ENCODE measurements at places on chromosomes 6 and 20.

- DNase-seq: no peak
These were observed 27.8 kb downstream of the POFUT1 start for GRCh38 chr20:32235331-32236047.

- DNase-seq: peak; percentile 97
These were observed at the start of gene NSFL1C for GRCh38 chr20:1466211-1467081. Gene NSFL1C (minus strand): TSS chr20:1466849. CDS start chr20:1466824, 25 bp downstream.

- DNase-seq: no peak
These were observed 1159.1 kb upstream of the CITED2 start for GRCh38 chr6:140533526-140533925.

- no peak for DNase-seq
These were observed 7.3 kb upstream of the GJB7 start for GRCh38 chr6:87336367-87336766.

- no peak for DNase-seq
These were observed 50.5 kb upstream of the PAK5 start for GRCh38 chr20:9889270-9889981.

DNA sequence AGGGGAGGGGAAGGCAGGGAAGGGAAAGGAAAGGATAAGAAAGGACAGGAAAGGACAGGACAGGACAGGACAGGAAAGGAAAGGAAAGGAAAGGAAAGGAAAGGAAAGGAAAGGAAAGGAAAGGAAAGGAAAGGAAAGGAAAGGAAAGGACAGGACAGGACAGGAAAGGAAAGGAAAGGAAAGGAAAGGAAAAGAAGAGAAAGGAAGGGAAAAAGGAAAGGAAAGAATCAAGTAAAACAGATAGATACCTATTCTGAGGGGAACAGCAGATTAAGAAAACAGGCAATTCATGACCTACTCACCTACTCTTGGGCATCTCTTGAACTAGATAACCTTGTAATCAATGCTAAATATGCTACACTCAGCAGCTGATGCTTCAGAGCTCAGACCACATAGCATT is 265.4 kb downstream of the SYNE1 start:
- DNase-seq: no peak

- no peak for DNase-seq
These were observed 209.0 kb downstream of the LRFN2 start for GRCh38 chr6:40378071-40378724.

DNA sequence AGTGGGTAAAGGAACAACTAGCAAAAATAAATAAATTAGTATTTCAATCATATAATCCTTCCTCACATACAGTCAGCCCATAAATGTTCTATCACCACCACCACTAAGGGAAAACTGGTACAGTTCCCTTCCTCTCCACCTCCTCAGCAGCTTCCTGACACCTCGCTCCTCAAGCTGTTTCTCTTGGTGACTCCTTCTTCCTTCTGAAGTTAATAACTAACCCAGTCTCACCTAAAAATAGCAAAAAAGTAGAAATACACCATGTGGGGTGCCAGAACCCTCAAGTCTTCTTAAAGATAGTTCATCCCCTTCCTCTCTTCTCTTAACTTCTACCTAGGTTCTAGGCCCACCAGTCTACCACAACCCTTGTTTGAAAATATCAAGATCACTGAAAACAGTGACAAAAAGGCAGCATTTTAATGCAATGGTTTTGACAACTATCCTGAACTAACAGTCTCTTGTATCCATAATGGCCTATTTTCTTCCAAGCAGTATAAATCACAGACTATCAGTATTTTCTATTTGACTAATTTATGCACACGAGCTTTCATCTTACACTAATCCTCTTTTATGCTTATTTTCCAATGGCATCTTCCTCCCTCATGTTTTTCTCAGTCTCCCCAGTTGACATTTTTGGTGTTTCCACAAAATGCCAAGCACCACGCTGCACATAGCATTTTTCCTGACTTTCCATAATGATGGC is 85.5 kb downstream of the KHDC1L start:
- no peak for DNase-seq

- no peak for DNase-seq
These were observed 3.0 kb downstream of the ARFRP1 start for GRCh38 chr20:63704749-63705117.

DNA sequence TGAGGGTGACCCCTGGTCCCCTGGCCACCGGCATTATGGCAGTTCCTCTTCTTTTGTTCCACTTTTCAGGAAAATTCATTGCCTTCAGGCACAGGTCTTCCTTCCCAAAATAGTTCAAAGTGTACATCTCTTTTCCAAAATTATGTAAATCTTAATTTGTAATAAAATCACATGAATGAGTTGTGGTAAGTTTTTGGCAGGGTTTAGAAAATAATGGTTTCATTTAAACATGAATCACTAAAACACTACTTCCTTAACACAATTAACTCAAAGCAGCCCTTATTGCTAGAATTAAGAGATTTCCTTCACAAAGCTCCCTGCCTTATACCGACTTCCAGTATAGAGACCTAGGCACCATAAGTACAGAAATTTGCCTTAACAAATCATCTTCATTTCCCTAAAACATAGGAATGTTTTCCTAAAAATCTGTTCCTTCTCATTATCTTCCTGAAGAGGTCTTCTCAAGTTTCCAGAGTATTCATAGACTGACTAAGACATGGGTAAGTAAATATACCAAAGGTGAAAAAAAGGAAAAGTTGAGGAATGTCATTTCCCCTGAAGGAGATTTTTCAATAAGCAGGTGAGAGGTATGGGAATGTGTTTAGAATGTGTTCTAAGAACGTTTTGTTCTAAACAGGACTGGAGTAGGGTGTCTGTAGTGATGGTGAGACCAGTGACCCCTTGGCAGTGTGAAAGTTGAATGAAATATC is 148.2 kb upstream of the CITED2 start:
- DNase-seq: no peak

GRCh38 chr6:7896465-7896987 is 14.1 kb downstream of the TXNDC5 start:
- DNase-seq: no peak

DNA sequence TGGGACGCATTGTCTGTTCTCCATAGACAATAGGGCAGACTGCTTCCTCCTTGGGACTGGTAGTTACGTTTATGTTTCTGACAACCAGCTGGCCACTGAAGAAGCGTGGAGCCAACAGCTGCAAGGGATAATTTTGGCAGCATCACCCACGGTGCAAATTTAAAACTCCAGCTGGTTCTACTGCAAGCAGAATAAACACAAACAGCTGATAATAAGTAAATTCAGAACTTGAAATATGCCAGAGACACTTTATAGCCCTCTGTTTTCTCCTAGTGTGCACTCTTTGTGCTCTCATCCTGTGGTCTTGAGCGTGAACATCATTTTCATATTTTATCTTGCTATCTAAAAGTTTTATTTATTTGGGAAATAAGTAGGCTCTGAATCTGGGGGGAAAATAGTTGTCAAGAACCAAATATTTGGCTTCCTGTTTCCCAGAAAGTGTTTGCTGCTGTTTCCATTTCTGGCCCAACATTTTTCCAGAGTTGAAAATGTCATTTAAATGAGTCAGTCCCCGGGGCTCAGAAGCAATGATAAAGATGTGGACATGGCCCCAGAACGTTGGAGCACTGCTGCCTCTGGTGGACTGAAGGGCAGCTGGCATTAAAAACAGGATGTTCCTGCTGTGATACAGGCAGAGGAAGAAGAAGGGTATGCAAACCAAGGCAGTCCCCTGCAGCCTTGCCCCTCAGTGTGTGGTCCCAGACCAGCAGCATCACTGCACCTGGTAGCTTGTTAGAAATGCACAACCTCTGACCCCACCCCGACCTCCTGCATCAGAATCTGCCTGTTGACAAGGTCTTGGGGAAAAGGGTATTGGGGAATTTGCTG is 12.5 kb upstream of the THBD start:
- DNase-seq: no peak

- DNase-seq: peak; percentile 4
These were observed at the start of gene TCP11 for GRCh38 chr6:35141007-35141655. Gene TCP11 (minus strand): TSS chr6:35141339. CDS start chr6:35140870, 469 bp downstream.

GRCh38 chr20:13200767-13201500 is 20.1 kb upstream of the ISM1 start:
- DNase-seq: no peak

GRCh38 chr6:28497893-28498292 is 17.7 kb downstream of the GPX6 start:
- no peak for DNase-seq

- no peak for DNase-seq
These were observed 221.6 kb upstream of the CDYL start for GRCh38 chr6:4554645-4555044.

- DNase-seq: no peak
These were observed 366.2 kb downstream of the ZFAND3 start for GRCh38 chr6:38185752-38186151.

DNA sequence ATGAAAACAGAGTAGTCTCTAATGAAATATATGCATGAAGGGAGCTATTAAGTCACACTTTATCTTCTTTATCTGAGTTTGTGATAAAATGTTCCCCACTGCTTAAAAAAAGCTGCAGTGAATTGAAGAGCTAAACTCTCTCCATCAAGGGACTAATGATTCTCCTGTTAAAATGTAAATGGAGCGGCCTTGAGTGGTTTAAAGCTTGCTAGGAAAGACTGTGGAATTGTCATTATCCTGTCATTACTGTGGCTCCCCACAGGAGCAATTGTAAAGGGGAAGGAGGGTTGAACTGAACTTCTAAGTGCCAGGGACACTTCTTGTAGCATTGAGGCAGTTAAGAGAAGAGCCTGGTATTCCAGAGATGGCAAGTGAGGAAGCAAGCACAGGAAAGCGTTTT is 17.3 kb upstream of the CNR1 start:
- no peak for DNase-seq

DNA sequence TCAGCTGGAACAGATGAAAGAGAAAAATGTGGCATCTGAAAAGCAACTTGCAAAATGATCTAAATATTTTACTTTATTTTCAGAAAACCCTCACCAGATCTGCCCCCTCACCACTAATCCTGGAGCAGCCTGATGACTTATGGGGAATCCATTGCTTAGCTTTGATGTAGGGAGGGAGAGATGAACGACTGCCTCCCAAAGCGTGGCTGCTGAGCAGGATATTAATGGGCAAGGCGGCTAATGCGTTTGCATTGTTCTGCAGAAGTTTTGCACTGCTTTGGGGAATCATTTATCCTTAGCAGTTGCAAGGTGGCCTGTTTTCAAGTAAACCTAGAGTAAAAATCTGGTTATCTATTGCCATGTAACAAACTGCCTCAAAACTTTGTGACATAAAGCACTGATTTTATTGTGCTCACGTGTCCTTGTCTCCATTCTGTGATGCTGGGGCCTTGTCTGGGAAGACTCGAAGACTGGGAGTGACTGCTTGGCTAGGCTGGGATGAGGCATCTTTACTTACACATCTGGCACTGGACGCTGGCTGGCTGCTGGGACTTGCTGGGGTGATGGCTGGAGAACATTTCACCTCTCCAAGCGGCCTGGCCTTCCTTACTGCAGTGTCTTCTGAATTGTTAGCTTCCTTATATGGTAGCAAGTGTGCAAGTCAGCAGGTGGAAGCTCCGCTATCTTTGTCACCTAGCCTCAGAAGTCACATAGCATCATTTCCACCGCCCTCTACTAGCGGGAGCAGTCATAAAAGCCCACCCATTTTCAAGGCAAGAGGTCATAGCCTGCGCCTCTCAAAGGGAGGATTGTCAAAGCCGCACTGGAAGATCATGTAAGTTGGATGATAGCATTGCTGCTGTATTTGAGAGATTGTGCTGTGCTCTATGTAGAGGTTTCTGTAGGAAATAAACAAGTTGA is 313.2 kb downstream of the NRN1 start:
- no peak for DNase-seq

GRCh38 chr20:63457737-63458136 is 14.7 kb downstream of the KCNQ2 start:
- no peak for DNase-seq

GRCh38 chr6:125153391-125154117 is at the start of gene TPD52L1:
Gene TPD52L1 (plus strand): TSS chr6:125153773. CDS start chr6:125153952, 179 bp downstream.
- peak; percentile 14 for DNase-seq

DNA sequence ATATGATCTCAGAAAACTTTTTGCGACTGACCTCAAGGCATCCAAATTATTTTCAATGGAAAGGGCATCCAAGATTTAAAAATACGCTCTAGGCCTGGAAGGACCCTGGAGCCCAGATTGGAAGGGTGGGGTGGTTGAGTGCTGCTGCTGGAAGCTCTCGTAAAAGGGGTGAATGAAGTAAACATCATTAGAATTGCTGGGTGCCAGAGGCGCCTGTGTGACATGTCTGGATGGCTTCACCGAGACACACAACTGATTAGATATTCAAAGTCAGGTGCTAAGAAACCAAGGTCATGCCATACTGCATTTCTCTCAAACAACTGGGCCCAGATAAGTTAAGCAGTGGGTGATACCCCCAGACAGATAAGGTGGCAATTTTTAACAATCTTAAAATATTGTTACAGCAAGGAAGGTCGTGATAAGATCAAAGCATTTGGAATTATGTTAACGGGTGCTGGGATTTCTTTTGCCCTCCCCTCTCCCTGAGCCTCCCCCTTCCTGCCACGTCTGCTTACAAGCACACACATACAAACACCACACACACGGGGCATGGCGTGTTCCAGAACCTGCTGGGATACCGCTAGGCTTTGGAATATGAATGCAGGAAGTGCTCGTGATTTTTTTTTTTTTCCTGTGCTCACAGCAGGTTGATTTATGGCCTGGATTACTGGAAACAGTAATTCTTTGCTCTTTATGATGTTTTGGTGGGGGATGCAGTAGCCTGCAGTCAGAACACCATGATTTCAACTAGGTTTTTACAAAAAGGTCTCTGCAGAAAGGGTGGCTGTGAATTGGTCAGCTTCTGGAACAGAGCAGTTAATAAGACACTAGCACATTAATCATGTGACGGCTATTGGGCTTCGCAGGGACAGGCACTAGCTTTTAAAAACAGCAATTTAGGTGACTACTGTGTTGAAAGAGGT is 551.2 kb downstream of the QKI start:
- DNase-seq: no peak

DNA sequence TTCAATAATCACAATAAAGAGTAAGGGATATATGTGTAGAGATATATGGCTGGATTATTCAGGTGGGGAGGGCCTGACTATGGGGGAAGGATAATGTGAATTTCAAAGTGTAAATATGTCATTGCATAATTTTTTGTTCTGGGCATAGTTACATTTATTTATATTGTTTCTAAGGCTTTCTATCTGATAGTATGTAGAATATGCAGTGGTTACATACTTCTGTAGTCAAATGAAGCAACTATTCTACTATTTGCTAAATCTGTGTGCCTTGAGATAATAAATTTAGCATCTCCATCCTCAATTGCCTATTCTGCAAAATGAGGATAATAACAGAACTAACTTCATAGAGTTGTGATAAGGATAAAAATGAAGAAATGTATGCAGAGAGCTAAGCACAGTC is 359.2 kb downstream of the CDKAL1 start:
- no peak for DNase-seq

- no peak for DNase-seq
These were observed 43.2 kb downstream of the RANBP9 start for GRCh38 chr6:13668291-13668928.

GRCh38 chr20:16587066-16587465 is 13.8 kb upstream of the KIF16B start:
- DNase-seq: no peak

GRCh38 chr6:134593442-134593841 is 275.5 kb upstream of the SGK1 start:
- no peak for DNase-seq

DNA sequence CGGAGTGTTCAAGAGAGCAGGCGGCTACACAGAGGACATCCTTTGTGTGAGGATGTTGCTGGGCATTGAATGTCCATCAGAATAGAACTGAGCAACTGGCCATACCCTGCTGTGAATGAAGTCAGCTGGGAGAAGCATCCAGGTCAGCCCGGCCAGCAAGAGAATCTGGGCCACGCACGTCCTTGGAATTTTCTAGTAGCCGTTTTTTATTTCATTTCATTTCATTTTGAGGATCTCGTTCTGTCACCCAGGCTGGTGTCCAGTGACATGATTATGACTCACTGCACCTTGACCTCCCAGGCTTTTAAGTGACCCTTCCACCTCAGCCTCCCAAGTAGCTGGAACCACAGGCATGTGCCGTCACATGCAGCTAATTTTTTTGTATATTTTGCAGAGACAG is 97.9 kb downstream of the SSR1 start:
- no peak for DNase-seq
